ENCODE measurements at places on chromosomes 5 and 9. TPM values are rescaled to one million over a fixed set of nuclear protein-coding genes. Genes with fewer than 3 reads are reported as not detected.

DNA sequence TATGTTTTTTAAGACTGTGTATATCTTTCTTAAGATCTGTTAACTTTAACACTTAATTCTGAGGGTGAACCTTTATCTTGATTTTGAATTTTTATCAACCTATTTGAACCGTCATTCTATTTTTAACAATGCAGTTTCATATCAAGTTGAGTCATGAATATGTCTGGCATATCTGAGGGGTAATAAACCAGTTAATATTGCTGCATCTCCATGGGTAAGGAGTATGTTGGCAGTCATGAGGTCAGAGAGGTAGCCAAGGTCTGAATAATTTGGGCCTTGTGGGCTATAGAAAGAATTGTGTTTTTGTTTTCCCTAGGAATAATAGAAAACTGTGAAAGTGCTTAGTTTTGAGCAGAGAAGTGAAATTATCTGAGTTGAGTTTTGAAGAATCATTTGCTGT is 419.0 kb downstream of the PLK2 start:
- no peak for DNase-seq

FOXD4L5 gene
- total RNA-seq: not detected

- peak; percentile 61 for DNase-seq
These were observed 243.9 kb upstream of the KLF4 start for GRCh38 chr9:107733523-107733894.

- DNase-seq: no peak
These were observed 145.0 kb downstream of the SLC24A2 start for GRCh38 chr9:19643875-19644274.

GRCh38 chr5:180865981-180866695 is 5.1 kb upstream of the ZFP62 start:
- no peak for DNase-seq

DNA sequence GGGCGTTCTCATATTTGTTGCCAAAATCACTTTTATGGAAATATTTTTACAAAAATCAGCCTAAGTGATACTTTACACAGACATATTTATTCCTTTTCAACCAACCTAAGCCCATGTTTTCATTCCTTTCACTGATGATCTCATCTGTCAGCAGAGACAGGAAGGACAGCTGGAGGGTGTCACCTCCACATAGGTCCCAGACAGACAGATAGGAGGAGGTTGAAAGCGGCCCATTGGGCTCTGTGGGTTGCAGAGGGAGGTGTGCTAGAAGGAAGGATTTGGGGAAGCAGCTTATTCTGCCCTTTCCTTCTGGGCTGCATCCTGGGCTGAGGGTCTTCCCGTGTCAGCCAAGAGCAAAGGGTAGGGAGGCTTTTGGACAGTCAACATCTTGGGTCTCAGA is 26.0 kb upstream of the SEMA4D start:
- no peak for DNase-seq

DNA sequence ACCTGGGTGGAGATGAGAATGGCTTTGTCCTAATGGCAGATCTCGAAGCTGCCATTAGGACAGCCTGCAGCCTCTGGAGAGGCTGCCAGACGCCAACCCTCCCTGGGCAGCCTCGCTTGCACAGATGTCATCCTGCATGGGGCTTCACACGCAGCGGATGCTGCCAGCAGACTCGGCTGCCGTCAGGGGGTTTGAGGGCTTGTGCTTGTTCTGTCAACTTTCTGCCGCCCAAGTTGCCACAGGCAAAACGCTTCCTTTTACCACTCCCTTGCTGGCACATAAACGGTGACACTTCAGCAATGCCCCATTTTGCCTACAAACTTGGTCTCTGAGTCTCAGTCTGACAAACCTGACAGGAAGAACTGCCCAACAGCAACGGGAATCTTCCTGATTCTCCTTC is 24.7 kb downstream of the DAP start:
- no peak for DNase-seq

BAAT gene
- not detected for total RNA-seq

PDGFRB gene
- 9.4 TPM for total RNA-seq

- DNase-seq: no peak
These were observed 8.5 kb downstream of the CDX1 start for GRCh38 chr5:150175076-150175475.

SH3RF2 gene
- total RNA-seq: 11.9 TPM

CARD9 gene
- total RNA-seq: 0.36 TPM

GKAP1 gene
- 10.7 TPM for total RNA-seq

DNA sequence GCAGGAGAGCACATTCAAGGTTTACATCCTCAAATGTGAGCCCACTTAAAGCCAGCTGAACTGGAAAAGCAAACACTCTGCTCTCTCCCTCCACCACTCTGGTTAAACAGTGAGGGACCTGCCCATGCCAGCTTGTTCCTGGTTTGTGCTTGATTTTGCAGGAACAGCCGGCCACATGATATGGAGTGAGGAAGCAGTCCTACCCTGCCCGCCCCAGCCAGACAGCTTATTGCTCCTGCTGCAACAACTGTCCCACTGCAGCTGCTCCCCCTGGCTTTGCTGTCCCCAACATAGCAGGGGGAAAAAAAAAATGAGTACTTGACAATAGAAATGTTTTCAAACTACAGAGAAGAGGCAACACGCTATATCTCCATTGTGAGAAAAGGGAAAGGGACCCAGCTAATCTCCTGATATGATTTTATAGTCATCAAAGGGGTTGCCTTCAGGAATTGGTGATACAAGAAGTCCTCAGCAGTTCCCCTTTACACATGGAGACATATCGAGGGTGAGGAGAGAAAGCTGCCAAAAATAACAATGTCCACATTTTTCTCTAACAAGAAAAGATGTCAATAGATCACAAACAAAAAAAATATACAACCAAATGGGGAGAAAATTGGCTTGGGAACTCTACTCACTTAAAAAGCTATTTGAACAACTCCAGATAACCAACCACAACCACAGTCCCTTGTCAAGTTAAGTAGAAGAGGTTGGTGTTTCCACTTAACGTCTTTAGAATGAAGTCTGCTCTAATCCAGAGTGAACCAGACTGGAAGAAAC is 4.6 kb downstream of the MYO10 start:
- DNase-seq: peak; percentile 19

DNA sequence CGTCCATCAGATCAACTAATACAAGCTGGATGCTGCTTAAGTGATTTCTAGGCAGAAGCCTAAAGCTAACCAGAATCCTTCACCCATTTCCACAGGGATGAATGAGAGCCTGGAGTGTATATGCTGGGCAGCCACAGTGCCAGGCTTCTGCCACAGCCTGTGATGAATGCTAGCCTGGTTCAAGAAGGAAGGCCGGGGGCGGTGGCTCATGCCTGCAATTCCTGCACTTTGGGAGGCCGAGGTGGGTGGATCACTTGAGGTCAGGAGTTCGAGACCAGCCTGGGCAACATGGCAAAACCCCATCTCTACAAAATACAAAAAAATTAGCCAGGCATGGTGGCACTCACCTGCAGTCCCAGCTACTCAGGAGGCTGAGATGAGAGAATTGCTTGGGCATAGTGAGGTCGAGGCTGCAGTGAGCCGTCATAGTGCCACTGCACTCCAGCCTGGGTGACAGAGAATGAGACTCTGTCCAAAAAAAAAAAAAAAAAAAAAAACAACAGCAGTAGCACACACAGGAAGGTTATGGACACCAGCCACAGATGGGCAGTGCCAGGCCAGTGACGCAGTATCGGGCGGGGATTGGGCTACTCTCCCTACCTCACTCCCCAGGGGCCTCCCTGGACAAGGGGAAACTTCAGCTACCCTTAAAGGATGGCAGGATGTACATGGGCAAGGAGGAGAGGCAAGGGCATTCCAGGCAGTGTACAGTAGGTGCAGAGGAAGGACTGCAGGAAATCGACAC is 23.1 kb upstream of the HMCN2 start:
- no peak for DNase-seq

STING1 gene
- 8.2 TPM for total RNA-seq

CLIC3 gene
- 3.9 TPM for total RNA-seq

DNA sequence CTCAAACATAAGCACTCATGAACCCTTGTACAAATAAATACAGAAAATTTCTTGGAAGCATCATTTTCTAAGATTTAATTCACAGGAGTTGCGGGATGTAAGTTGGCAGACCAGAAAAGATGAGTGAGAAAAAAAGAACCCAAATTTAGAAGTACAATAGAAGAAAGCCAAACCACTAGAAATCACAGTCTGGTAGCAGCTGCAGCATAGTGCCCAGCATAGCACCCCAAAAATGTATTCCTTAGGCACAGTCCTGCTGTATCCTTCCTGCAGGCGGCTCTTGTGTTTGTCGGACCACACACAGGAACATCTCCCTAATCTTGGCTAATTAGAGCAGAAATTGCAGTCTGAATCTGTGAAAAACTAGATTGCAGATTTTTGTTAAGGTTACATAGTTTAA is 208.5 kb upstream of the TRPM3 start:
- no peak for DNase-seq

TMEM167A gene
- 197 TPM for total RNA-seq

- peak; percentile 90 for DNase-seq
These were observed at the start of gene N4BP3 for GRCh38 chr5:178113141-178113787. Gene N4BP3, plus strand, starts transcription at chr5:178113532. Its CDS starts 6,052 bp downstream, at chr5:178119584.

- no peak for DNase-seq
These were observed 764 bp downstream of the ANKRA2 start for GRCh38 chr5:73564675-73565074.

PCDHB7 gene
- 2.6 TPM for total RNA-seq

SLC6A19 gene
- total RNA-seq: not detected

DNA sequence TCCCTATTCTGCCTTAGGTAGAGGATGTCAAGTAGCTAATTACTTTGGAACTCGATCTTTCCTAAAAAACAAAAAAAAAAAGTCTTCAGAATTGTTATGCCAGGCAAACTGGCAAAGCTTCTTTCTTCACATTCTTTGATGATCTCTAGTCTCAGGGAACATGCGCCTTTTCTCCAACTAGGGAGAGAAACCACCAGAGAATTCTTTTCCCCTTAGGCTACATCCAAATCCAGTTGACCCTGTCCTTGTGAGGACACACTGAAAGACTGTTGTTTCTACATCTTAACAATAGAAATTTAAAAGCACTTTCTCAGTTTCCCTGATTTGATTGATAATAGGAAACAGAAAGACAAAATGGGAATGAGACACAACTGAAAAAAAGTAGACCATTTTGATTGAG is 94.7 kb upstream of the ITGA2 start:
- no peak for DNase-seq

GRCh38 chr5:72133212-72133990 is 26.1 kb downstream of the MAP1B start:
- peak; percentile 46 for DNase-seq

- no peak for DNase-seq
These were observed 80.3 kb downstream of the RCL1 start for GRCh38 chr9:4873066-4873465.

- no peak for DNase-seq
These were observed 46.8 kb upstream of the OTULINL start for GRCh38 chr5:14534773-14535172.

- DNase-seq: no peak
These were observed 36.8 kb upstream of the SEMA4D start for GRCh38 chr9:89534515-89535287.

DNA sequence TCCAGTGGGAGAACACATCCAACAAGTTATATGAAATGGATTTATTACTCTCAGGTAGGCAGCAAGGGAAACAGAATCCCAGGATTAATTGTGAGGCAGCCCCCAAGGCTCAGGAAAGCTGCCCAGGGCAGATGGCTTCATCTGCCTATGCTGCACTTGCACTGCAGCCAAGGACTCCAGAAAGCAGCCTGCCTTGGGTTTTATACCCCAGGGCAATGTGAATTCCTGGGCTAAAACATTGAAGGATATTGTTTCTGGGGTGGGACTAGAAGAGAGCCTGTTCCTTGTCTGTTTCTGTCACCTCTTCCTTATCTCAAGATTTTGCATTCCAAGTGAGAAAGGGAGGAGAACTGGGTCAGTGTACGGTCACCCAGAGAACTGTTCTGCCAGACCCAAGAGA is 8.8 kb upstream of the CCL27 start:
- no peak for DNase-seq

ADAMTS13 gene
- 0.27 TPM for total RNA-seq

DMRT3 gene
- total RNA-seq: not detected

ISL1 gene
- 2.7 TPM for total RNA-seq

All from Daoy (cell line).